ENCODE measurements at places on chromosomes 1 and 21.

DNA sequence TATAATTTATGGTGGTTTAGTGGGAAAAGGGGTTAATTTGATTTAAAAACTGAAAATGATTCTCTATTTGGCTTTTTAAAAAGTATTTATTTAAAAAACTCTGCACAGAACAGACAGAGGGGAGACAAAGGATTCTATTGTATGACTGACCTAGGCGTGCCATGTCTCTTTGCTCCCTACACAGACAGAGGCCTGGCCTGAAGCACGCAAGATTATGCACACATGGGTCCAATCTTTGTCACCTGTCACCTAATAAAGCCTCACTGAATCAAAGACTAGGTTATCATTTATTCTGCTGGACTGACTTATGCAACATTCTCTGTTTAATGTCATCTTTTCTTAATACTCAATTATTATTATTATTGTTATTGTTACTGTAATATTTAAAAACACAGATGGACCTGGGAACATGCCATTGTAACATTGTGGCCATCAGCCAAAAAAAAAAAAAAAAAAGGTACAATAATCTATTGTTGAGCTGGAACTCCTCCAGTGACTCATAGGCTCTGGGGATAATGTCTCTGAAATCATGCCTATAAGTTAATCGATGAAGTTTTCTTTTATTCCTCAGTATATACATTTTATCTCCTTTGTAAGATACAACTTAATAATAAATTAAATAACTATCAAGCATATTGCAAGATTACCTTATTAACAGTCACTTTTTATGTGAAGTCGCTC is 112.1 kb downstream of the RUNX1 start:
- no peak for DNase-seq

DNA sequence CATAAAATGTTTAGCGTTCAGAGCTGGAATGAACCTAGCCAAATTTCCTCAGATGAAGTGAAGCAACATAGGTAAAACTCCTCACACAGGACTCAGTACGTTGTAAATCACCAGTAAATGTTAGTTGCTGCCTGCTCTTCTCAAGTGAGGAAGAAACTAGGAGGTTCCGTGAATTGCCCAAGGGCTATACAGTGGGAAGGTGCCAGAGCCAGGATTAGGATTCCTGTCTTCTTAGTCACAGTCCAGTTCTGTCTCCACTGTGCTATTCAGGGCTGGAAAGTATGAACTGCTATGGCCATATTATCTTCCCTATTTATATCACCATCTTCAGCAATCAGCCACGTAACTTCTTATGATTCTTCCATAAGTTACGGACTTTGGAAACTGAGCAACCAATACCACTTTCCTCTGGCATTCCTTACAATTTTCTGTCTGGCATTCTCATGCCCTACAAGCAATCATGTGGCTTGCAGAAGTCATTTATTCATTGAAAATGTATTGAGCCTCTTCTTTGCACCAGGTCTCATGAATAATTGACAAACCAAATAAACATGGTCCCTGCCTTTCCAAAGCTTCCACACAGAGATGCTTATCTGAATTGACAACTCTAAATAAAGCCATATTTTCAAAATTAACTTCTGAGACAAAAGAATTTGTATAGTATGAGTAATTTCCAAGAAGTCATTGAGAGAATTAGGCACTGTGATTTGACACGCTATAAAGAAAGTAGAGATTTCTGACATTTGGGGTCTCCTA is 271.6 kb upstream of the SGIP1 start:
- DNase-seq: no peak

- peak; percentile 83 for DNase-seq
Measured at GRCh38 chr1:223341121-223341520, 22.9 kb downstream of the SUSD4 start.

DNA sequence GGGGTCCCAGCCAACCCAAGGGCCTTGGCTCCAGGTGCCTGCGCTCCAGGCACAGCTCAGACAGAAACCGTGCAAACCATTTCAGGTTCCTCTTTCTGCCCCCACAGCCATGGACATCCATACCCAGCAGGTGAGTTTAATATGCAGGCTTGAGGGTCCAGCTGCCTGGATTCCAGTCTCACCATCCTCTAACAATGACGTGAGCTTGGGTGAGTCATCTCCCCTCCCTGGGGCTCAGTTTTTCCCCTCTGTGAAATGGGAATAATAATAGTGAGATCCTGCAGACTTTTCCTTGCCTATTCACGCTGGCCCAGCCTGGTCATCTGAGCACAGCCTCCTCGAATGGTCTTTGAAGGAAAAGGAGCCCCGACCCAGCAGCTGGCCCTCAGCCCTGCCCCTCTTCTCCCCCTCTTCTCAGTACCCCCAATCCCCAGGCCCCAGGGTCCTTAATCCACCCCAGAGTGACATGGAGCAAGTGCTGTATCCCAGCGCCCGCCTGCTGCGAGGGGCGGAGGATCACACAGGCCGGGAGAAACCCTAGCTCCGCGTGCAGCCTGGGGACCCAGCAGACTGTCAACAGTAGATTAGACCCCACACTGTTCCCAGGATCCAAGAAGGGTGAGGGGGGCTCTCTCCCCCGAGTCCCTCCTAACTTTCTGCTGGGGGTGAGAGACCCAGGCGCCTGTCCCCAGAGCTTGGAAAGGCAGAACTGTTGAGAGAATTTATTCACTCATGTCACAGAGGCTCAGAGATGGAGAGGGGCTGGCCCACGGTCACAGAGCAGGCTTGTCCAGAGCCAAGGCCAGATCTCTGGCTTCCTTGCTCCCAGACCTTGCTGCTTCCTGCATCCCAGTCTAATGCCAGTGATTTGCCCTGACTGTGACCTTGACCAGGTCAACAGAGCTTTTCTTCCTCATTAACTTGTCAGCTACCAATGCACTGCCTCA is 49.2 kb downstream of the TAS1R2 start:
- DNase-seq: no peak

DNA sequence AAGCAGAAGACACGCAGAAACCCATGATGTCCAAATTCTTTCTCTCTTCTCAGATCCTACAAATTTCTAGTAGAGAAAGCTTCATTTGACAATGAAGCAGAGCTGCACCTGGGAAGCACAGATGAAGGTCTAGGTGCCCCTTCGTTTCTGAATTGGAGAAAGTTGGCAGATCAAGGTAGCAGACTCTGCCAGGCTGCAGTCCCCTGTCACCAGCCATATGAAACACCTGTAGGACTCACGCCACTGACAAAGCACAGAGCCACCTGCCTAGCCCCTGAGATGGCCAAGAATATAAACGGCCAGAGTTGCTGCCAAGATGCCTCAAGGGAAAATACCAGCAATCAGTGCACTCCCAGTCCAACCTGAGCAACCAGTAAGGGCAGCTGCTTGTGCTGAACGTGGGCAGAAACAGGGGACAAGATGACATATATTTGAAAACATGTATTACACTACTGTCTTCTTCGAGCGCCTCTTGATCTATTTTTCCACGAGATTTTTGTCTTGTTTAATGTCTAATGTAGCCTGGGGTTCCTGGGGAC is 20.6 kb upstream of the PLEKHA6 start:
- DNase-seq: no peak

GRCh38 chr1:93433407-93433961 is 14.4 kb upstream of the FNBP1L start:
- DNase-seq: no peak

DNA sequence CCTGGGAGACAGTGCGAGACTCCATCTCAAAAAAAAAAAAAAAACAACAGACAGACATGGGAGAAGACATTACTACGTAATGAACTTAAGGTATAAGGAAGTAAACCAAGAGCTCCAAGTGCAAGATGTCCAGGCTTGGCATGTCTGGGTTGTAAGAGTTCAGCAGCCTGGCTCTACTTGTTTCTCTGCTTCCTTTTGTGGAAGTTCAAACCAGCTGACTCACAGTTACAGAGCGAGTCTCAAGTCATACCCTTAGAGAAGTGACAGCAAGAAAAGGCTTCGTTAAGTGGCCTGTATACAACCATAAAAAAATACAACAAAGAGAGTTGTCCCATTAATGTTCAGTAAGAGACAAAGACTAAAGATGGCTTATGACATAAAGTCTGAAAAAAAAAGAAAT is 1.3 kb downstream of the RIT1 start:
- DNase-seq: no peak

DNA sequence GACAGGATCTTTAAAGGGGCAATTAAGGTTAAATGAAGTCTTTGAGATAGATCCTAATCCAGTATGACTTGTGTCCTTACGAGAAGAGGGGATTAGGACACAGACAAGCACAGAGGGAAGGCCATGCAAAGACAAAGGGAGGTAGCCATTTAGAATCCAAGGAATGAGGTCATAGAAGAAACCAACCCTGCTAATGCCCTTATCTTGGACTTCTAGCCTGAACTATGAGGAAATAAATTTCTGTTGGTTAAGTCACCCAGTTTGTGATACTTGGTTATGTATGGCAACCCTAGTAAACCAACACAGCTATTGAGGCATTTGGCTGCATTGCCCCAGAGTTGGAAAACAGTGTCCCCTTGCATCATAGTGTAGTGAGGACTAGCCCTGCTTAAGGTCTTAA is 121.3 kb downstream of the MAST2 start:
- DNase-seq: no peak

DNA sequence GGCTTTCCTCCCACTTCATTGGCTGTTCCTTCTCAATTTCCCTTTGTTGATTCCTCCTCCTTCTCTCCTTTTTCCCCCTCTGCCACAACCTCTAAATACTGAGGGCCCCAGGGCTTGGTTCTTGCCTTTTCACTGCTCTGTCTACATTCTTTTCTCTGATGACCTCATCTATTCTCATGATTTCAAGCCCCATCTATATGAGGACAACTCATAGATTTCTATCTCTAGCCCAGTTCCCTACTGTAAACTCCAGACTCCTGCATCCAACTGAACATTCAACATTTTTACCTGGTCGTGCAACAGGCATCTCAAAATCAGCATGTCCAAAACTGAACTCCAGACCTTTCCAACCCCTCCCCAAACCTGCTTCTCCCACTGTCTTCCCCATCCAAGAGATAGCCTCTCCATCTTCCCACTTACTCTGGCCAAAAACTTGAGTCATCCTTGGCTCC is 11.5 kb upstream of the SLC9A1 start:
- DNase-seq: no peak

GRCh38 chr1:214352838-214353237 is 71.9 kb downstream of the SMYD2 start:
- DNase-seq: no peak

- no peak for DNase-seq
Measured at GRCh38 chr1:12147201-12147701, 19.5 kb upstream of the TNFRSF1B start.

- DNase-seq: no peak
Measured at GRCh38 chr1:180169640-180170195, 15.0 kb downstream of the QSOX1 start.

DNA sequence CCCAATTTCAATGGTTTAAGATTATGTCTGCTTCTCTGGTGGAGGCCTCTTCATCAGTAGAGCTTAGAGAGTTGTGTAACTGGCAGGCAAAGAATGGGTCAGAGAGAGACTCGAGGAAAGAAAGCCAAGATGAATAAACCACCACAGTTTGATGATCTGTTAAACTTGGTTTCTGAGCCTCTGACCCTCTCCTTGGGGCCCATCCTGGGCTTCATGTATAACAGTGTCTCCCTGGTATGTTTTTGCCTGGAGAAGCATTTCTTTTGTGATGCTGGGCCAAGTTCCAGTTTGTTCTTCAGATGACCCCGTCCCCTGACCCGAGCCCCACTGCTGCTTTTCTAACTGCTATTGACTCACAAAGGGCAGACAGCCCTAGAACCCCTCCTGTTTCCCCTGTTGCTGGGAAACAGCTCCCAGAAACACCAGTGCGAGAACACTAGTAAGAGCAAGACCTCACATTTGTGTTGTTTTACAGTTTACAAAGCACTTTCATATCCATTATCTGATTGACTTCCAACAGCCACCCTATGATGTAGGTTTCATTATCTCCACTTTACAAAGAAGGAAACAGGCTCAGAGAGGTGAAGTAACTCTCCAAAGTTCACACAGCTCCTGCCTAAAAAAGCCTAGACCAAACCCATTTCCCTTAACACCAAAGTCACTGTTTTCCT is 9.0 kb downstream of the CD2 start:
- DNase-seq: no peak

- no peak for DNase-seq
Measured at GRCh38 chr21:36076878-36077655, 7.2 kb downstream of the CBR1 start.

GRCh38 chr1:87968197-87968955 is 639.7 kb downstream of the LMO4 start:
- no peak for DNase-seq

GRCh38 chr1:30747033-30748008 is 10.3 kb downstream of the LAPTM5 start:
- DNase-seq: no peak

GRCh38 chr21:33674226-33674625 is 31.9 kb downstream of the ITSN1 start:
- no peak for DNase-seq

DNA sequence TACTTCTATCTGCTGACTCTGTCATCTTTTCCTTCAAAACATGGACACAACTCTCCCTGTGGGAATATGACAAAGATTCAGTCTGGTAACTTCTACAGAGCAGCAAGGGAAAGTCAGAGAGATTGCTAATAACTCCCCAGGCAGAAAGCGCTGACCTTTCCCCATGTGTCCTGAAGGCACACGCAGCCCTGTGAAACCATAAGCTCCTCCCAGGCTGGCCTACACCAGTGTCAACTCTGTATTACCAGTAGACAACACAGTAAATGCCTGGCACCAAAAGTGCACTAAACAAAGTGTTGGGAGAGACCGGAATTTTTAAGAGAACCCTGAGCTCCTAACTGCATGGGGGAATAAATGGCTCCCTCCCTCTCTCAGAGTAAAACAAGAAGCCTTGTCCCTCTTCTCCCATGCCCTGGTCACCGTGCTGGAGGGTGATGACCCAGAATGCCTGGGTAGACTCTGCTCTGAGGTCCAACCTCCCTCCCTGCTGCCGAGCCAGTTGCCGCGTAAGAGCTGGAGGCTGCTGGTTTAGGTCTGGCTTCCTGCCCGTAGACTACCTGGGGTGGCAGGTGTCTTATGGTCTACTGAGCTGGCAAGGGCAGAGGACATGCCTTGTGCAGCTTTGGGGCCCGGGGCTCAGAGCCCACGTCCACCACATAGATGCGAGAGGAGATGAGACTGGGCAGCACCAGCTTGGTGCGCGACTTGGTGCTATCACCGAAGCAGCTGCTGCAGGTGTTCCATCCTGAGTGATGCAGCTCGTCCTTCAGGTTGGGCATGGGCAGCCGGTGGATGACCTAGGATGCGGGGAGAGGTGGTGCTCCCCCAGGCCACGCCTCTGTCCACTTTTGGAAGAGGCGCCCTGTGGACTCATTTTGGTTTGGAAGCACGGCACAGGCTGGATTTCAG is 3.9 kb downstream of the SELENBP1 start:
- no peak for DNase-seq

DNA sequence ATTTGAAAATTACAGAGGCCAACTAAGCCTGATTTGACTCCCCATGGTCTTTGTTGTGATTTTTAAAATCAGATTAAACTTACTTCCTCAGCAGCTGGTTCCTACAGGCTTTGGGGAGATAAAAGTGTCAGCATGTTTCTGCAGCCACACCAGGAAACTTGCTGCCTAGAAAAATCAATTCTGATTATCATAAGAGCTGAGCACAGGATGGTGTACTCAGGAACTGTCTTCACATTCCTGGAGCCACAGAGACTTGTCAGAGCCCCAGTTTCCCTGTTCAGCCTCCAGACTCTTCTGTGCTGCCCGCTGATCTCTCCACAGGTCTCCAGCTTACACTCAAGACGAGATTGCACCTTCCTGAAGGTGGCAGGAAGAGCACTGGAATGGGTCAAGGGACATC is 23.9 kb downstream of the RAB3B start:
- DNase-seq: no peak

All from NCI-H2171 treated with DMSO at 0.1 percent for 48 hours (cell line).